HFFc6 (cell line): ENCODE measurements at places on chromosomes 1 and 21. TPM values are rescaled to one million over a fixed set of nuclear protein-coding genes. Genes with fewer than 3 reads are reported as not detected.

GRCh38 chr1:220750131-220750515, 2.0 kb downstream of the MTARC2 start:
- DNase-seq: no peak

DNA sequence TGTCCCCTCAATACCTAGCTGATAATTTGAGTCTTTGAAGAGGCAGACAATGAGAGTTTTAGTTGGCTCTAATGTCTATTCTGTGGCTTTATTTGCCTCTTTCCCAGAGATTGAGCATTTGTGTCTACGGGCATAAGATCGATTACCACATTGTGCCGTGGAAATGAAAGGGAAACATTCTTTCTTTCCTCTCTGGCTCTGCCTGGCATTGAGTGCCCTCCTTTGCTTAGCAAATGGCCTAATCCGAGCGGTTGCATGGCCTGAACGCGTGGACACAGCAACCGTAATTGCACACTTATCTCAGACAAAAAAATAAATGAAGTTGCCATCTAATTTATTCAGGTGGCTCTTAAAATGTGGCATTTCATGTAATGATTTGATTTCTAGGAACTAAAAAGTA, 247.9 kb downstream of the ADGRL2 start:
- no peak for DNase-seq

DNA sequence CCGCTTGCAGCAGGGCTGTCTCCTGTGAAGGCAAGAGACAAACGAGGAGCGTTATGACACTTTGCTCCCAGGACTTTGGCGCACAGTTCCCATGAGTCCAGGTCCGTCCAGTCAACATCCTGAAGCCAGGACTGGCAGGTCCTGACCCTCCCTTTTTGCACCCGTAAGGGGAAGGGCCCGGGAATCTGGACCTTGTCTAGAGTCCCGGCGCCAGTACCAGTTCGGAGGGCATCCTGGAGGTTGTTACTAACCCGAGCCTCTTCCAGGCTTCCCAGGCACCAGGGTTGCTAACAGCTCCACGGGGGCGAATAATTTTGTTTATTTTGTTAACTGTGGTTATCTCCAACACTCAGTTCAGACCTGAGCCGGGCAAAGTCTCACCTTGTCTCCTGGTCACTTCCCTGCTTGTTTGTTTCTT, 682 bp upstream of the RWDD3 start:
- peak; percentile 10 for DNase-seq

DNA sequence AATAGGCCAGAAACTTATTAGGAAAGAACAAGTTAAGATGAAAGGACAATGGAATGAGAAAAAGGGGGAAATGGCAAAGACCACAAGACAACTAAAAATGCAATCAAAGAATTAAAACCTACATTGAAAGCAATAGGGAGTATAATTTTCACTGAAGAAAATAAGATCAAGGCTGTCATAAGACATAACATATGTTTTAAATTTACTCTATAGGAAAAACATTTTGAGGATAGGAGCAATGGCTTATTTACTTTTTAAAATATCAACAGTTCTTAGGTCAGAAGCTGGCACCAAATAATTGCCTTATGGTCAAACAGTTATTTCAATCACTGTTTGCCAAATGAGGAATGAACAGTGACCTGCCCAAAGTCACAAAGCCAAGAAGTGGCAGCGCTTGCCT, 171.2 kb upstream of the HOOK1 start:
- no peak for DNase-seq

GRCh38 chr1:3402258-3403010, 52.0 kb upstream of the ARHGEF16 start:
- peak; percentile 25 for DNase-seq

Gene RGS16
- total RNA-seq: 0.43 to 0.67 TPM (median 0.55 TPM) in 3 replicates
